ENCODE measurements at places on chromosomes 7 and 10.

DNA sequence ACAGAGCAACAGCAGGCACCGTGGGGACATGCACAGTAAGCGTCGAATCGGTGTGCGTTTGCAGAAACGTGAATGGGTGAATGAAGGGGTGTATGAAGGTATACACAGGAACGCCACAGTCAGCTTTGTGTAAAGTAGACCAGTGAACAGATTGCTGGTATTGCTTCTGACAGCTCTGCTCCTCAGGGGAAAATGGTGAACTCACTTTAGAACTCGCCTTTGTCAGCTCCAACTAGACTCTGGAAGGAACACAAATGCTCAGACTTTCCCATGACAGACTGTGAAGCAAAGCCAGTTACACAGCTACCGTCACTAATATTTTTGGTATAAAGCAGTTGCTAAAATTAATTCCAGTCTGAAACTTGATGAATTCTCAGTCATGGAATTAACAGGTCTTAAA lies 78.9 kb downstream of the CUX1 start:
- DNase-seq = no peak

GRCh38 chr7:133650487-133651300 lies 397.8 kb downstream of the EXOC4 start:
- DNase-seq = no peak

DNA sequence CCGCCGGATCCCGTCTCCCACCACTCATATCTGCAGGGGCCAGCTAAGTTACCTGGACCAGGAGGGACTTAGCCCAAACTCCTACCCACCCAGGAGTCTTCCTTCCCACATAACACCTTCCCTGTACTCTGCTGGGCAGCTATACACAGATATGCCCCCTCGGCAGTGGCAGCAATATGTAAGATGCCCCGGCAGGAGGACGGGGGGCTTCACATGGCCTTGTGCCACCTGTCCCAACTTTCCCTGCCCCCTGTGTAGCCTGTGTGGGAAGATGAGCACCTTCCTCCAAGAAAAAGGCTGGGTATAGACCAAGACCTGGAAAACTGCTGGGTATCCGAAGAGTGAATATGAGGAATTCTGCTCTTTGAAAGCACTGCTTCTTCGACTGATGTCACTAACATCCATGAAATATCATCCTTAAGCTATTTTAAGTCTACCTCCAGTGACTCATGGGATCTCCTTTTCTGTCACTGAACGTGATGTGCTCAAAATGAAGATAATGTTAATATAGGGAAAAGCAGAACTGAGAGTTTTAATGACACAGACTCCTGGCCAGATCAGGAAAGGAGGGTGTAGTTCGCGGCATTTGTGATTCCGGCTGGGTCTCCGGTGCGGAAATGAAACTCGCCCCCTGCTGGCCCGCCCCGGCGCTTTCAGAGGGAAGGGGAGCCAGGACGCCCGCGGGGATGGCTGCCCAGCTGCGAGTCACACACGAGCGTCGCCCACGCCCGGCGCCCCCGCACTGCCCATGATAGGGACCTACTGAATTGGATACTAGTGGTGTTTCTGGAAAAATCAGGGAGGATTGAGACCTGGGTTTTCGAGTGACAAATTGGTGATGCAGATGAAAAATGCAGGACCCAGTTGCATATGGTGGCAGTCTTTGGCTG lies 256.9 kb upstream of the NFE2L3 start:
- DNase-seq = peak; percentile 82

- no peak for DNase-seq
Measured at GRCh38 chr10:30151581-30152389, 92.4 kb upstream of the JCAD start.

DNA sequence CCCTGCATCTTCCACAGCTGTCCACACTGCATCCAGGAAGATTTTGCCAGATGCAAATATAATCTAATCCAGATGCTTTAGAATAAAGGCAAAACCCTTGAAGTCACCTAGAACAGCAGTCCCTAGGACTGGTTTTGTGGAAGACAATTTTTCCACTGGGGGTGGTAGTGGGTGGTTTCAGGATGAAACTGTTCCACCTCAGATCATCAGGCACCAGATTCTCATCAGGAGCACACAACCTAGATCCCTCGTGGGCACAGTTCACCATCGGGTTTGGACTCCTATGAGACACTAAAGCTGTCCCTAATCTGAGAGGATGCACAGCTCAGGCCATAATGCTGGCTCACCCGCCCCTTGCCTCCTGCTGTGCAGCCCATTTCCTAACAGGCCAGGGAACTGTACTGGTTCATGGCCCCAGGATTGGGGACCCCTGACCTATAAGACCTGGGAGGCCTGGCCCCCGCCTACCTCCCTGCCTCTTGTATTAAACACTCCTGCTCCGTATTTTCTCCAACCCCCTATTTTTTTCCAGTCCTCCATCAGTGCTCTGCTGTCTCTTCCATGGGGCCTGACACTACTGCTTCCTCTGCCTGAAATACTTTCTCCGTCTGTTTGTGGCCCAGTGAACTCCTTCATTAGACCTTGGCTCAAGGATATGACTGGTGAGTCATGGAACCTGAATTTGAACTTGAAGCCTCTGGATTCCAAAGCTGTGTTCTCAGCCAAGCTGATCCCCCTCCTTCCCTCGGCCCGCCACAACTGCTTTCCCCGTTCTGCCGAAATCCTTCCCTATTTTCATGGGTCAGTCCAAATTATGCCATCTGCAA lies 79.9 kb upstream of the RHEB start:
- DNase-seq = no peak

DNA sequence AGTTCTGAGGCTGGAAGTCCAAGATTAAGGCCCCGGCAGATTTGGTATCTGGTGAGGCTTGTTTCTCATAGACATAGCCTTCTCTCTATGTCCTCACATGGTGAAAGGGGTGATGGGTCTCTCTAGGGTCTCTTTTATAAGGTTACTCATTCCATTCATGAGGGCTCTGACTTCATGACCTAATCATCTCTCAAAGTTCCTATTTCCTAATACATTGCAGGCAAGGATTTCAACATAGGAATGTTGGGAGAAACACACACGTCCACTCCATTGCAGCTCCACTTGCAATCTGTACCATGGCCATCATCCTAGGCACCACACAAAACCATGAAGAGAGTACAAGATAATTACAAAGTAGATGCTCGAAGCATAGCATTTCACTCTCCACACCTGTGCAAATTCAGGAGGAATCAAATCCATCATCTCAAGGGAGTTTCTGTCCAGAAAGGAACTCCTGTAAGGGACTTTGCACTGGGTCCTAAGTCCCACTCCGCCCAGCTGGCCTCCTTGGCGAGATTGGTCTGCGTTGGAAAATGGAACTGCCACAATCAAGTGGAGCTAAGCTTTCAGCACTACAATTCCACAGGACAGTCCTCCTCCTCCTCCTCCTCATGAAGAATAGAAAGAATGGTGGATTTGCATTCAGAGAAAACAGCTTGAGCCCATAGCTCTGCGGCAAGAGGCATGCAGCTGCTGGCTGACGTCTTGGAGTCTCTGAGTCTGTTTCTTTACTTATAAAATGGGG lies 8.8 kb downstream of the DDC start:
- no peak for DNase-seq

DNA sequence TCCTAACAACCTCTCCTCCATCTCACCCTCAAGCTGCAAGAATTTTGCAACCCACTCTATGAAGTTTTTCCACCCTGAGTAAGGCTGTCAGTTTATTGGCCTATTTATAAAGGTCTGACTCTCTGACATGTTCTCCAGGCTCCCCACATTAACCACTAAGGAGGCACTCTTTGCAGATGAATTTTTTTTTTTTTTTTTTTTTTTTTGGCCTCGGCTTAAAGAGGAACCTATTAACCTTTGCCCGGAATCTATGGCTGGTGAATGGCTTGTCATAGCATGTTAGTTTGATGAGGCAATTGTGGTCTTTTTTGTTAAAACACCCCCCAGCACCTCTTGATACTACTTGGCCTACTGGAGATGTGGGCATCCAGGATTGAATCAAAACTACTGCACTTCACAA lies 57.1 kb downstream of the TBXAS1 start:
- no peak for DNase-seq

DNA sequence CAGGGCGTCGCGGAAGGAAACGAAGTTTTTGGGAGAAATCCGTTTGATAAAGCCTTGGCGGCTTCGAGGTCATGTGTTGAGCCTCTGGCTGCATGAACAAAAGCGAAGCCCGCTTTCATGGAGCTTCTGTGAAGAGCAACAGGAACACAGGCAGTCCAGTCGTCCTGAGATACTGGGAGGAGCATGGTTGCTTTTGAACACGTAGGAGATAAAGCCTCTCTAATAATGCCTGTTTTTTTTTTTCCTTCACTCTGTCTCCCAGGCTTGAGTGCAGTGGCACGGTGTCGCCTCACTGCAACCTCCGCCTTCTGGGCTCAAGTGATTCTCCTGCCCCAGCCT lies 473 bp upstream of the ZNF32 start:
- no peak for DNase-seq

- DNase-seq = no peak
Measured at GRCh38 chr10:90051053-90051452, 349.7 kb downstream of the KIF20B start.

DNA sequence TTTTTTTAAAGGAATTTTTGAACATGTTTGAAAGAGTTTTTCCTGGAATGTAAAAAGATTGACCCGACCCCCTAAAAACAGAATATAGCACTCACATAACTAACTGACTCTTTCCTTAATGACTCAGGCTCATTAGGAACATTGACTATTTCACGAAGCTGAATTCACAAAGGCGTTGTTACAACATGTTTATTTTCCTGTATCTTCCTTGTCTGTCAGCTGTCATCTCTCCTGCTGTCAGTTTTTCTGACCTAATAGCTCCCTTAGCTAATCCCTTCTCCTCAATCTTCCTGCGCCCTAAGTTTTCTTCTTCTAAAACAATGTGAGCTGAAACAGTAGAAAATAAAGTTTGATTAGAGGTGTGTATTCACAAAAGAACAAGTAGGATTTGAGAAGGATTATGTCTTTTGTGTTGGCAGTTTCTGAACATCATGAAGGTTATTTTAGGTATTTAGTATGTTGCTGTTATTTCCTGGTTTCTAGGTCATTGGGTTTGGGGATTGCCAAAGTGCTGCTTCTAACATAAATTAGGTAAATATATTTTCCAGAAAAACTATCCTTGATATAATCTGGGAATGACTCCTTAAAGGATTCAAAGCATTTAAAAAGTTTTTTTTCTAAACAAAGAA lies 4.6 kb upstream of the MDFIC start:
- no peak for DNase-seq

GRCh38 chr7:105202616-105203015 lies 186.1 kb downstream of the SRPK2 start:
- DNase-seq = no peak

DNA sequence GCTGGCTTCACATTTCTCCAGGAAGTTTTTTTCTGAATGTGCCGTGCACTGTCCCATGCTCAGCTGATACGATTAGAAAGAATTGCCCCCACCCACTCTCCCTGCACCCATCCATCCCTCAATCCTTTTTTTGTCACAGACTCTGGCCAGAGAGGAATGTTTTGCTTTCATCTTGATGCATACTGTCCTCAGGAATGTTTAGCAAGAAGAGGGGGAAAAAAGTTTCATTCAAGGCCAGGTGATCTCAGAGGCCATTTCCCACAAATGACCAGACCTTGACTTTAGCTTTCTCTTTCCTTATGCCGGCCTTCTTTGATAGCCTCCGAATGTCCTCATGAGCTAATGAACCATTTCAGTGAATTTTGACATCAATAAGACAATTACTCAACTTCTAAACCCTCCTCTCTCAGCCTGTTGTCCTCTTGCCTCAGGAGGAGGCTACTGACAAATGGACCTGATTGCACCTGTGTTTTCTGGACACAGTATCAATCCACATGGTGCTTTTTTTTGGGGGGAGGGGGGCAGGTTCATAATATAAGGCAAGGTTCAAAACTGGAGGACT lies 105.0 kb upstream of the KLF6 start:
- no peak for DNase-seq

- no peak for DNase-seq
Measured at GRCh38 chr10:70811881-70812280, 3.9 kb upstream of the SGPL1 start.

DNA sequence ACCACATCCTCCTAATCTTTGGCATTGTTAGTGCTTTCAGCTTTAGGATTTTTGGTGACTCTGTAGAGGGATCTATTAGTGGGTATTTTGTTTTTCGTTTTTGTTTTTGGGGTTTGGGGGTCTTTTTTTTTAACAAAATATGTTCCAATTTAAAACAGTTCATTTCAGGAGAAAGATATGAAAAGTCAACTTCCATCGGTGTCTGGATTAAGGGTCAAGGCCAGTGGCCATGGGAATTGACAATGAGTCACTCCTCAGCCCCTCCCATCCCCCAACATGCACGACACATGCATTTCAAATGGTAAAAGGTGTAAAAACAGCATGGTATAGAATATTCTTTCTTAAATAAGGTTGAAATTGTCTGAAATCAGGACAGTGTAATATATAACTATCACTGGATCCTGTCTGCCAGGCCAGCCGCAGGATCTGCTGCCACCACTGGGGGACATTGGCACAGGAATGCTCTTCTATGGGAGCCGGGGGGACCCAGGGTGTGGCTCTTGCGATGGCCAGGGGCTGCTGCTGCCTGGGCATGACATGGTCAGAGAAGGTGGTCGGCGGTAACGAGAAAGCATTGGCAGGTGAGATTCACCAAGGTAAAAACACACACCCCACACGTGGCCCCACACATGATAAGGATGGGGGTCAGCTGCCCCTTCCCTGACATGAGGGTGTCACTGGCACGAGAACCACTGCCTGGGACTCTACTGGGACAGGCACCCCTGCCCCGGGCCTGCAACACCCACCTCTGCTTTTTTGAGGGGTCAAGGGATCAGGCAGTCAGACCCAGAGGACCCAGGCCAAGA lies 126.2 kb upstream of the KCTD7 start:
- no peak for DNase-seq

DNA sequence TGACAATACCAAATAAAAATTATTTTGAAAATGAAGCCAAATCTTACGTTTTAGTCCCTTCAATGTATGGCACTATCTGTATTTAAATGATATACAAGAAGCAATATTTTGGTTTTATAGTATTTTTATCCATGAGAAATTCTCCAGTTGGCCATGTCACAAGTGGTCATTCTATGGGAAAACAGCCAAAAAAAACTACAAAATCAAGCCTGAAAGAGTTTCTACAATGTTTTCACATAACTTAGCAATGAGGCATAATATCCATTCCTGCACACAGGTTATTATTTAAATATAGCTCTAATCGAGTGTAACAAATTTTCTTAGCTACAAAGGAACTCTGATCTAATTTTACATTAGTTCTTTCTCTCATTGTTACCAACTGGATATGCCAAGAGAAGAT lies 5.4 kb downstream of the RAB11FIP2 start:
- no peak for DNase-seq

GRCh38 chr7:17546592-17546991 lies 248.1 kb downstream of the AHR start:
- DNase-seq = no peak

GRCh38 chr10:43038783-43039623 lies 37.9 kb upstream of the RET start:
- DNase-seq = peak; percentile 35

DNA sequence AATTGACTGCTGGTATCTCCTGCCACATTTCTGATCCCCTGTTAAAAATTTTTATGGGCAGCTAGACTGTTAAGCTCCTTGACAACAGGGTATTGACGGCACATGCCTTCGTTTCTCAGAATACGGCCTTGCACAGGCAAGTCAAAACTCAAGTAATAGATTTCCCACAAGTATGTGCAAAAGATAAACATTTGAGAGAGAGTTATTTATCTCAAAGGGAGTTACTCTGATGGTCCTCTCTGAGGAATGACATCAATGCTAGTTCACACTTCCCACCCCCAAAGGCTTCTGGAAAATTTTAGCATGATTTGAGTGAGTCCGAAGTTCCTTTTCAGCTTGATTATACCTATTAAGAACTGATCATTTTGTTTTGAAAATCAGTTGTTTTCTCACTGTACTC lies 71.9 kb downstream of the JCAD start:
- DNase-seq = no peak

GRCh38 chr7:43479543-43479942 lies 103.4 kb upstream of the STK17A start:
- no peak for DNase-seq

Data from activated CD8-positive, alpha-beta memory T cell treated with anti-CD3 and anti-CD28 coated beads, Interleukin-2, amount 50 U/mL, for 48 hours (primary cell).